ENCODE measurements at places on chromosomes 12 and 14. TPM values are rescaled to one million over a fixed set of nuclear protein-coding genes. Genes with fewer than 3 reads are reported as not detected.

SLCO1B1 gene
- total RNA-seq, result not detected

GRCh38 chr12:52186118-52186840, 5.5 kb downstream of the KRT80 start:
- DNase-seq, result no peak
- no peaks in the 10 kb centered on the region for H3K36me3 ChIP-seq
- no peak overlapping the region for H3K4me3 ChIP-seq
- H3K27me3 ChIP-seq, result no peaks in the 10 kb centered on the region
- H3K27ac ChIP-seq, result peak overlapping the region; percentile 95
- H3K4me1 ChIP-seq, result peaks cover 94% of the 10 kb centered on the region

DNA sequence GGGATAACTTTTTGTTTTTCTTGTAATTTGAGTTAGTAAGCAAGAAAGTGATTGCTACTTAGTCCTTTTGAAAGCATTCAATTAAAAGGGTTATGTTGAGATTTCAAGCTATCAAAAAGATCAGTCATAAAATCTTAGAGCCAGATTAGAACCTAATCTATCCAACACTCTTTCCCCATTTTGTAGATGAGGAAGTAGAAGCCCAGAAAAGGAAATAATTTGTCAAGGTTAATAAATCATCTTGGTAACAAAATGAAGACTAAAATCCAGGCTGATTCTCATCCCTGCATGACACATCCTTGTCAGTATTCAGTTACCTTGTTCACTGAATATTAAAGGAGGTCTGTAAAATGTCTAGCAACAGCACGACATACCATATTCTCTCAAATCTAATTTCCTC, 26.5 kb downstream of the PPP1R13B start:
- DNase-seq, result no peak
- H3K27me3 ChIP-seq, result no peaks in the 10 kb centered on the region
- H3K4me3 ChIP-seq, result no peak overlapping the region
- H3K36me3 ChIP-seq, result no peaks in the 10 kb centered on the region
- no peak overlapping the region for H3K27ac ChIP-seq

- no peak for DNase-seq
- H3K4me3 ChIP-seq, result no peak overlapping the region
- H3K36me3 ChIP-seq, result no peaks in the 10 kb centered on the region
- no peaks in the 10 kb centered on the region for H3K27me3 ChIP-seq
- H3K27ac ChIP-seq, result no peak overlapping the region
- peaks cover 16% of the 10 kb centered on the region for H3K4me1 ChIP-seq
These were observed 15.5 kb downstream of the SCAF11 start for GRCh38 chr12:45974883-45975282.

DNA sequence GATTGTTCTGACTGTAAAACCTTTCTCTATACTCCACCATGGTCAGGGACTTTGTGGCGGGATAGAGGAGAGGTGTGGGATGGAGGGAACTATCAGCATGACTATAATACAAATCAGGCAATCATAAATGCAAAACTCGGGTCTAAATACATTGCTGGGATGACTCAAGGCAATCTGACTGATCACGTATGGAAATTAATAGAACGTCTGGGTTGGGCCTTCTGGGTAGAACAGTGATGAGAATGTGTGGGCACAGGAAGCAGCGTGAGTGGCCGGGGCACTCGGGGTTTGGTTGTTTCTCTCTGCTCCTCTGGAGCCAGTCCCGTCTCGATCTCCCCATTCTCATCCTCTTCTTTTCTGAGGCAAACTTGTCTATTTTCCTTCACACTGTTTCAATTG, 485.8 kb downstream of the VRK1 start:
- no peak overlapping the region for H3K27ac ChIP-seq
- H3K4me3 ChIP-seq, result no peak overlapping the region
- H3K36me3 ChIP-seq, result no peaks in the 10 kb centered on the region
- no peaks in the 10 kb centered on the region for H3K27me3 ChIP-seq
- no peak for DNase-seq

PTGER2 gene
- total RNA-seq, result 0.41 TPM

VPS37B gene
- 76.7 TPM for total RNA-seq

DNA sequence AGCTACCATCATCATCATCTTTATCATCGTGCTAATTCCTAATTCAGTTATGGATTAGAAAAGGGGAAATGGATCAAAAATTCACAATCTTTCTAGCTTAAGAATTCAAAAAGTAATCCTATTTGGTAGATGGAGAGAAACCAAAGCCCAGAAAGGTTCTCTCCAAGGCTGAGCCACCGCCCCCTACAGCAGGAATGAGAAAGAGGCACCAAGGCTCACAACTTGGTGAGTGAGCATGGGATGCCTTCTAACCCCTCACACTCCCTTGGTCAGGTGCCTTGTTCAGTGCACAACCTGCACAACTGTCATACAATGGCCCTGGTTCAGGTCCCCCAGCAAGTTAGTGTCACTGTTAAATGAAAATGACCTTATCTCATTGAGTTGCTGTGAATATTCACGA, 171.5 kb downstream of the ANO2 start:
- no peak overlapping the region for H3K27ac ChIP-seq
- no peak for DNase-seq

GRCh38 chr12:6071589-6071988, 52.9 kb downstream of the VWF start:
- no peak for DNase-seq
- no peaks in the 10 kb centered on the region for H3K4me1 ChIP-seq
- no peaks in the 10 kb centered on the region for H3K36me3 ChIP-seq
- H3K27ac ChIP-seq, result no peak overlapping the region

GRCh38 chr14:49686425-49686824, 1.6 kb downstream of the POLE2 start:
- H3K4me1 ChIP-seq, result peaks cover 12% of the 10 kb centered on the region
- H3K4me3 ChIP-seq, result no peak overlapping the region
- H3K27ac ChIP-seq, result peak overlapping the region; percentile 89
- H3K36me3 ChIP-seq, result peaks cover 3% of the 10 kb centered on the region
- no peak for DNase-seq

DENR gene
- 68.7 TPM for total RNA-seq

DNA sequence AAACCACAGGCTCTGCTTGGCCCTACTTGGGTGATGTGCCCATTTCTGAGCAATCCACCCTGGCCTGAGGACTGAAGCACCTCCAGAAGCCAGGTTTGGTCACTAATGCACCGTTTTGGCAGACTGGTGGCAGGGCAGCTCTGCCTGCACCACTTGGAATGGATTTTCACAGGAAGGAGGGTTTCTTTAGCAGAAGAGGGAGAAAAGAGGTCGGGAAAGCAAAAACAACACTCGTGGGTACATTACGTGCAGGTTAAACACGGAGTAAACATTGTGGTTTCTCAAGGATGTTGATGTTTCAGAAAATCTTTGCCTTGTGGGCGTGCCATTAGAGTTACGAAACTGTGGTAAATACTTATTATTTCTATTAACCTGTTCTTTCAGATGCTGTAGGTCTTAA, 70.8 kb downstream of the KCNA5 start:
- H3K4me3 ChIP-seq, result no peak overlapping the region
- no peaks in the 10 kb centered on the region for H3K4me1 ChIP-seq
- H3K27ac ChIP-seq, result no peak overlapping the region

DNA sequence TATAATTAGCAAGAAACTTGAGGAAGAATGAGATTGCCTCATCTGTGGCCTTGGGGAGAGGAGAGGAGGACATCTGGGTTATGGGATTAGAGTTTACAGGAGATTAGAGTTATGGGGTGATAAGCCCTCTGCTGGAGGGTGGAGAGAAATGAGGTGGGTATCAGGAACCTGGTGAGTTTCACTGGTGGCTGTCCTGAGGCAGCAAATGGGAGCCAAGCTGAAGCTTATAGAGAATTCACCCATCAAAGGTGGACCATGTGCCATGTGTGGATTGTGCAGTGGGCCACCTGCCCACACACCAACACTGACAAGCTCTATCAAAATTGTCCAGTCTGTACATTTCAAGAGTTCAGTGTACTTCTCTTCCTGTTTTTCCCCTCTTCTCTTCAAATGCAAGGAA, 135.3 kb downstream of the AEBP2 start:
- no peak for DNase-seq
- no peaks in the 10 kb centered on the region for H3K36me3 ChIP-seq
- no peaks in the 10 kb centered on the region for H3K27me3 ChIP-seq
- no peaks in the 10 kb centered on the region for H3K4me1 ChIP-seq
